Activated CD4-positive, alpha-beta memory T cell treated with anti-CD3 and anti-CD28 coated beads for 36 hours (primary cell): ENCODE measurements at places on chromosomes 4 and X. TPM values are rescaled to one million over a fixed set of nuclear protein-coding genes. Genes with fewer than 3 reads are reported as not detected.

DNA sequence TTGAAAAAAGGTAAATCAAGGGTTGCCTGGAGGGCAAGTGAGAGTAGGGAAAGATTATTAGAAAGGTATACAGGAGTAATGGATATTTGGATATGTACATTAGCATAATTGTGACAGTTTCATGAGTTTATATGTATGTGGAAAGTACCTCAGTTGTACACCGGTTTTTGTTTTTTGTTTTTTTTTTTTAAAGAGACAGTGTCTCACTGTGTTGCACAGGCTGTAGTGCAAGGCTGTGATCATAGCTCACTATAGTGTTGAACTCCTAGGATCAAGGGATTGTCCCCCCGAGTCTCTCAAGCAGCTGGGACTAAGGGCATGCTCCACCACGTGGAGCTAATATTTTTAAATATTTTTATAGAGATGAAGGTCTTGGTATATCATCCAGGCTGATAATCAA lies 15.3 kb upstream of the HPGD start:
- no peak for DNase-seq

KLHL5 gene
- total RNA-seq, result 35.2 TPM

DNA sequence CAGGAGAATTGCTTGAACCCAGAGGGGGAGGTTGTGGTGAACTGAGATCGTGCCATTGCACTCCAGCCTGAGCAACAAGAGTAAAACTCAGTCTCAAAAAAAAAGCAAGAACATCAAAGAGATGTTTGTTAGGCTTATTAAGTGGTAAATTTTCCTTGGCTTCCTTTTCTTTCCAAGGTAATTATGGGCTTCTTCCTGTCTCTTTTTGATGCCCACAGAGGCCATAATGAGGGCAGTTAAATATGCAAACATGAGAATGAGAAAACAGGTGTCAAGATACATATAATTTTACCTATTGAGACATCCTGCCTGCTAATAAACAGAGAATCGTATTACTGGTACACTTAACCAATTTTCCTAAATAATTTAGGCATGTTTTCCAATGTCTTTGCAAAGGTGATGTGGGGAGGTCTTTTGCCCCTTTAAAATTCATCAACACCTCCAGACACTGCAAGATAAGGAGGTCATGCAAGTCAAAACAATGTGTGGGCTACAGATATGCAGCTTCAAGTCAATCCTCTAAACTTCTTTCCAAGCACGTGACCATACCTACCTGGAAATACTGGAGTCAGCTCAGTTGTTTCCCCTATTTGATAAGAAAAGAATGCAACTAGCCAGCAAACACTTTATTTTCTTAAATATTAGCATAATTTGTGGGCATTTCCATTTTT lies 2.7 kb downstream of the SLC39A8 start:
- no peak for DNase-seq

EFHC2 gene
- total RNA-seq, result 0.24 TPM

GRCh38 chrX:6498324-6498723 lies 36.6 kb downstream of the VCX3A start:
- no peak for DNase-seq

DNA sequence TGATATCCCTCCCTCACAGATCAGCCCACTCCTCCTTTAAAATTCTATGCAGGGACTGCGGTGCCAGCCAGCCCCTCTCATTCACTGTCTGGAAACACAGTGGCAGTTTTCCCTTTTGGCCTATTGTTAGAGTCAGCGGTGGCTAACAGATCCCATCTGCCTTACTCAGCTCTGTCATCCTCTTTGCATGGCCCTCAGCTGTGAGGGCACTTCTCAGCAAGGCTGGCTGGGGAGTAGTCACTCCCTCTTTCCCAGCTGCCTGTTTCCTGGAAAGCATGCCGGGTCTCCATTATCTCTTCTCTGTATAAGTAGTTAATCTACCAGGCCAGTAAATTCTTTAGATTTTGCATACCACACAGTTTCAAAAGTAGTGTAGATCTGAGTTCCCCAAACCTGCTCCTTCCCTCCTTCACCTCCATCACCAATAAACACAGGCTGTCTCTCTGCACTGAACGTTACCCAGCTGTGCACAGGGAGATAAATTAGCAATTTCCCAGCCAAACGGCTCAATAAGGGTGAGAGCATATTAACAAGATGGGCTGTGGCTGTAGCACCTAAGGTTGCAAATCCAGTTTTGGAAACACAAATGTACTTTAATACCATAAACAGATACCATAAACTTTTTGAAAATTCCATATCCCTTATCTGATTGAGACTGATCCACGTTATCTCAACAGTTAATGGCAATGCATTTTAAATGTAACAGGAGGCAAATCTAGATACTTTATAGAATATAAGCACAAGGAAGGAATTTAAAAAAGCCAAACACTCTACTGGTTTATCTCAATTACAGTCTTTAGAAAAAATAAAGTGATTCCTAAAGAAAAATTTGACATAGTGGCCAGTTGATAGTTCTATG lies 229.3 kb downstream of the ANKRD50 start:
- DNase-seq, result no peak

DNA sequence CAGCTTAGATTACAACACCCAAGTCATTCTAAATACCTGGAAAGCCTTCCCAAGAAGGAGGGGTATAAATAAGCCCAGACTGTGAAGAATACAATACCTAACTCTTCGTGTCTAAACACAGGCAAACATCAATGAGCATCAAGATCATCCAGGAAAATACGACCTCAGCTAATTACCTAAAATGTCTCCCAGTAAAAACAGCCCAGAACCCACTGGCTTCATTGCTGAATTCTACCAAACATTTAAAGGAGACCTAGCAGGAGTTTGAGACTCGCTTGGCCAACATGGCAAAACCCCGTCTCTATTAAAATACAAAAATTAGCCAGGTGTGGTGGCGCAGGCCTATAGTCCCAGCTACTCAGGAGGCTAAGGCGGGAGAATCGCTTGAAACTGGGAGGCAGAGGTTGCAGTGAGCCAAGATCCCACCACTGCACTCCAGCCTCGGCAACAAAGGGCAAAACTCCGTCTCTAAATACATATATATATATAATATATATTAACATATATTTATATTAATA lies 19.1 kb upstream of the HSFX4 start:
- no peak for DNase-seq

- DNase-seq, result no peak
These were observed 669.2 kb upstream of the AADAT start for GRCh38 chr4:170758988-170759387.

TLR3 gene
- not detected for total RNA-seq

CYBB gene
- total RNA-seq, result not detected

- DNase-seq, result no peak
These were observed 705.5 kb downstream of the ARAP2 start for GRCh38 chr4:35538807-35539206.

GRCh38 chrX:67500617-67501016 lies 43.2 kb upstream of the AR start:
- no peak for DNase-seq

- no peak for DNase-seq
These were observed 50.9 kb upstream of the ATXN3L start for GRCh38 chrX:13370713-13371112.

GRCh38 chrX:46588263-46588662 lies 14.7 kb downstream of the CHST7 start:
- DNase-seq, result peak; percentile 61

VCX2 gene
- not detected for total RNA-seq

ACSL4 gene
- total RNA-seq, result 63.2 TPM

USP26 gene
- not detected for total RNA-seq

GRCh38 chrX:78997870-78998558 lies 52.8 kb downstream of the P2RY10 start:
- peak; percentile 51 for DNase-seq

DNA sequence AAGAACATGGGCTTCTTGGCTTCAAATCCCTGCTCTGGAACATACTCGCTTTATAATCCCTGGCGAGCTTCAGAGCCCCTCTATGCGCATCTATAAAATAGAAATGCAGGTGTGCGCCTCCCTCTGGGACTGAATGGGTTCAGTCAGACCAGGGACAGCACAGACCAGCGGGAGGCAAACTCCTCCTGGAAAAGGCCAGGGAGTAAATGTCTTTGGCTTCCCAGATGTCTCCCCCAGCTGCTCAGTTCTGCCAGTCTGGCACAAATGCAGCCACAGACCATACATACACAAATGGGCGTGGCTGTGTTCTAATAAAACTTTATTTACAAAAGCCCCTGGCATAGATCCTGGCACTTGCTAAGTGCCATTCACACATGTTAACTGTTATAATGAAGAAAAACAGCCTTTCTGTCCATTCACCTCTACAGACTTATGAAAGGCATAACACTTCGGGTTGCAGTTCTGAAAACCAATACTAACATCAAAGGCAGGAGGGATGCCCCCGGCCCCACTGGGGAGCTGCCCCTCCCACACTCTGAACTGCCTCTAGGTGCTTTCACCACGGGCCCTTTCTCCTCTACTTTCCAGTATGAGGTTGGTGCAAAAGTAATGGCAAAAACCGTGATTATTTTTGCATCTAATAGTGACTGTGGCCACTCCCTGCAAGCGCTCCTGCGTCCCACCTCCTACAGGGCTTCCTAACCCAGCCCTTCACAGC lies 4.6 kb downstream of the JAKMIP1 start:
- DNase-seq, result no peak

GRCh38 chr4:26139310-26139924 lies 181.4 kb upstream of the RBPJ start:
- DNase-seq, result peak; percentile 49

PNMA6A gene
- total RNA-seq, result 0.56 TPM

ATP6AP1 gene
- 30.8 TPM for total RNA-seq

AP1S2 gene
- total RNA-seq, result 21.4 TPM

DNA sequence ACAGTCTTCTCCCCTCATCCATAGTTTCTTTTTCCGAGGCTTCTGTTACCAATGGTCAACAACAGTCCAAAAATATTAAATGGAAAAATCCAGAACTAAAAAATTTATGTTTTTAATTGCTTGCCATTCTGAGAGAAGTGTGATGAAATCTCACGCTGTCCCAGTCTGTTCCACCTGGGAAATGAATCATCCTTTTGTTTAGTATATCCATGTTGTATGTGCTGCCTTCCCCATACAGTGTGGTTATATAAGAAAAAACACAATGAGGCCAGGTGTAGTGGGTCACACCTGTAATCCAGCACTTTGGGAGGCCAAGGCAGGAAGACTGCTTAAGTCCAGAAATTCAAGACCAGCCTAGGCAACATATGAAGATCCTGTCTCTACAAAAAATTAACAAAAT lies 161.6 kb downstream of the CHIC2 start:
- DNase-seq, result no peak

GRCh38 chrX:51496501-51497291 lies at the start of gene NUDT11:
NUDT11 (minus strand) TSS chrX:51496592; CDS start chrX:51496444, 148 bp downstream.
- peak; percentile 67 for DNase-seq

ARHGEF9 gene
- 17.2 TPM for total RNA-seq

DNA sequence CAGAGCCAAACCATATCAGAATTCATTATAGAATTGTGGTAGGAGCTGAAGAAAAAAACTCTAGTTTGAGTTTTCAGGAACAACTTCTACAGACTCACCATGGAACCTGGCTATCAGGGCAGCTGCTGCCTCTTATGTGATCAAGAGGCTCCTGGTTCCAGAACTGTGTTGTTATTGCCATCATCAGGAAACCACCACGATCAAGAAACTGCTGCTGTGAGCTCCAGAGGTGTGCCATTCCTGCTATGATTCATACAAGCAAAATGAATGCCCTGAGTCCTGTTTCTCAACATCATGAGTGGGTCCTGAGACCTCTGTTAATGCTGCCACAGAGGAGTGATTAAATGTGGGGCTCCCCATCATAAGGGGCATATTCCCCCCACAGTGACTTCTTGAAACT lies 43.7 kb downstream of the TASL start:
- DNase-seq, result no peak

GRCh38 chr4:121421594-121421993 lies 40.8 kb upstream of the QRFPR start:
- no peak for DNase-seq

DNA sequence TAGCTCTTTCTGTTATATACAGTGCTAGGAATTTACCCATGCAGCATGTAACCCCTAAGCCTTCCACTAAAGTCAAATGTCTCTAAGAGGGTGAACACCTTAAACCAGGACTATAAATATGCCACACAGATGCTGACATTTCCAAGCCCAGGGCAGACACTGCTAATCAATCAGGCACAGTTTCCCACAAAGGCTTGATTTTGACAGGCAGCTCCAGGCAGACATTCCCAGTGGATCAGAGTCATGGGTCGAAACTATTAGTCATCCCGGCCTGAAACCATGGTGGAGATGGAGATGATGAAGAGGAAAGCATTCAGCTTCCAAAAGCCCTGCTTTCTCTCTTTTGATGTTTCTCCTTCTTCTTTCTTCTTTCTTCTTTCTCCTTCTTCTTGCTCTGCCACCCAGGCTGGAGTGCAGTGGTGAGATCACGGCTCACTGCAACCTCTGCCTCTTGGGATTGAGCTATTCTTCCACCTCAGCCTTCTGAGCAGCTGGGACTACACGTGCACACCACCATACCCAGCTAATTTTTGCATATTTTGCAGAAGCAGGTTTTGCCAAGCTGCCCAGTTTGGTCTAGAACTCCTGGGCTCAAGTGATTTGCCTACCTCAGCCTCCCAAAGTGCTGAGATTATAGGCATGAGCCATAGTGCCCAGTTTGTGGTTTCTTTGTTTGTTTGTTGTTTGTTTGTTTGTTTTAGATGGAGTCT lies 21.0 kb upstream of the SORCS2 start:
- no peak for DNase-seq

MAGEA9B gene
- total RNA-seq, result not detected
